Stimulated activated CD8-positive, alpha-beta memory T cell treated with anti-CD3 and anti-CD28 coated beads, Interleukin-4, amount 100 ng/mL, for 4 hours (primary cell): ENCODE measurements at places on chromosomes 11 and 22.

- no peak for DNase-seq
Measured at GRCh38 chr11:124612567-124613246, 1.5 kb downstream of the PANX3 start.

GRCh38 chr22:31253949-31254348, 38.3 kb downstream of the PIK3IP1 start:
- DNase-seq, result no peak

DNA sequence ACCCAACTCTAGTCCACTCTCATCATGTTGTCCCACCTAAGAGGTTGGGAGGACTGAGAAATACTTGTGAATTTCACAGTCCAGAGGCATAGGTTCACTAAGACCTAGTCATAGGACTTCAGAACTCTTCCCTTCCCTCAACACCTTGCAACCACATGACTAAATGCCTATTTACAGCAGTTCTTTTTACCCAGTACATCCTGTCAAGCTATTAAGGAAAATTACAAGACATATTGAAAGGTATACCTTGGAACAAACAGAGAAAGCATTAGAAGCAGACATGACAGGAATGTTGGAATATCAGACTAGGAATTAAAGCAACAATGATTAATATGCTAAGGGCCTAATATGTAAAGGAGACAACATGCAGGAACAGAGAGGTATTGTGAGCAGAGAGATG, 563.8 kb upstream of the LRRC4C start:
- no peak for DNase-seq

DNA sequence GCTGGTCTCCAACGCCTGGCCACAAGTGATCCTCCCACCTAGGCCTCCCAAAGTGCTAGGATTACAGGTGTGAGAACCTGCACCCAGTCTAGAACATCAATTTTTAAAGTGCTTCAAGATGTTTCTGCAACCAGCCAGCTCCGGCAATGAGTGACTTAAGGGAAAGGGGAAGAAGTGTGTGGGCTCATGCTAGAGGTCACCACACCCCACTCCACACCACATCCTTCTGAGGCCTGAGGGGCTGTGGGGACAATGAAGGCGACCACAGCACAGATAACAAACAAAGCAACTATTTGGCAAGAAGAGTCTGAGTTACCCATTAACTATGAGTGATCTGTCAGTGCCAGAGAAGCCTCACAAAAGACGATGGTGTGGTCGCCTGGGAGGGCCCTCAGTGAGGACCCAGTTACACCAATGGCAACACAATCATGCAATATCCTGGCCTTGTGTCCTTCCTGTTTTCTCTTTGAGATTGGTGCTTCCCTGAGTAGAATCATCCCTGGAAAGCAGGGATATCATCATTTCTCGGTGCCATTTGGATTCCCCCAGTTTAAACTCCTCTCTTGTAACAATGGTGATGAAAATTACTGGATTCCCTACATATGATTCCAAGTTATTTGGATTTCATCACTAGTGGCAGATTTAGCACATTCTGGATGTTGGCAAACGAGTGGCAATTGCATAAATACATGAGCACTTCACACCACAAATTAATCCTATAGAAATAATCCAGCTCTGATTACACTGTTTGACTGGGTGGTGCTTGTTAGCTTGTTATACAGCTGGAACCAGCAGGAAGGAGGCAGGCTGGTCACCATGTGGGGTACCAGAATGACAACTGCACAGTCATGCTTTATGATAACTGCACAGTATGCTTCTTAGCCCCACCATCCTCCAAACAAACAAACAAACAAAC, 18.4 kb downstream of the ABTB2 start:
- no peak for DNase-seq

DNA sequence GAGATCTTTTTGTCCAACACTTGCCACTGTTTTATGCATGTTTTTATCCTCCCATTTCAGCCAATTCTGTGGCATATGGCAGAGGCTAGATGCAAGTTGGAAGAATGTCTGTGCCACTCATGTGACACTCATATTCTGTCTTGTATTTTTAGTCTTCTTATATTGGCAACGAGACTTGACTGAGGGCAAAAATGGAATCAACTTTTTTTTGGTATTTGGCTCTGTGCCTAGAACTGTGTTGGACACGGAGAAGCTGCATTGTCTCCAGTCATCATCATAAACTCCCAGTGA, 1.7 kb upstream of the FZD4 start:
- no peak for DNase-seq

DNA sequence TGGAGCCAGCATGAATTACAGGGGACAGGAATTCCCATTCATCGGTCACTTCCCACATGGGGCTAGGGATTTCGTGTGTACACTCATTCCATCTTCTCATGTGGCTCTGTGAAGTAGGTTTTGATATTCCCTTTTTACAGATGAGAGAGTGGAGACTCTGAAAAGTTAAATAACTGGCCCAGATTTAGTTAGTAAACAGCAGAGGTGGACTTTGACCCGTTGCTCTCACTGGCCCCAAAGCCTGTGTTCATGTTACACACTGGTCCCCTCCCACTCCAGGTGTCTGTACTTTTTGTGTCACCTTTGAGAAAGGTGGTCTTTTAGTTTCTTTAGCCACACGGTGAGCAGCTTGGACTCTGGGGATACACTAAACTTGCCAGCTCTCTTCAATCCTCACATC, 108.5 kb downstream of the MICAL2 start:
- no peak for DNase-seq

DNA sequence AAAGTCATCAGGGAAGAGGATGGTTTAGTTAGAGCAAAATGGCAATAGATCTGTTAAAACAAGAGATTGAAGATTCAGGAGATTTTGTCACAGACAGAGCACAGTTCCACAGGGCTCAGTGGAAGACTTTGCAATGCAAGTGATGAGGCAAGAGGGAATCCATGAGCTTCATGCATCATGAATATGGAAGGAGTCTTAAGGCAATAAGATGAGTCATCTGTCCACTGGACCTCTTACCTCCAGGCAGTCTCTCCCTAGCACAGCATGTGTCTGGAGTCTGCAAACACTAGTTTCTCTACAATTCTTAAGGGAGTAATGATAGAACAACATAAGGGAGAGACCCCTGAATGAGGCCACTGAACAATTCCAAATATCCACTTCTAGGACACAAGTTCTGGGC, 245.7 kb downstream of the NXPE2 start:
- DNase-seq, result no peak

GRCh38 chr11:64534391-64534801, 56.6 kb upstream of the SLC22A12 start:
- no peak for DNase-seq

DNA sequence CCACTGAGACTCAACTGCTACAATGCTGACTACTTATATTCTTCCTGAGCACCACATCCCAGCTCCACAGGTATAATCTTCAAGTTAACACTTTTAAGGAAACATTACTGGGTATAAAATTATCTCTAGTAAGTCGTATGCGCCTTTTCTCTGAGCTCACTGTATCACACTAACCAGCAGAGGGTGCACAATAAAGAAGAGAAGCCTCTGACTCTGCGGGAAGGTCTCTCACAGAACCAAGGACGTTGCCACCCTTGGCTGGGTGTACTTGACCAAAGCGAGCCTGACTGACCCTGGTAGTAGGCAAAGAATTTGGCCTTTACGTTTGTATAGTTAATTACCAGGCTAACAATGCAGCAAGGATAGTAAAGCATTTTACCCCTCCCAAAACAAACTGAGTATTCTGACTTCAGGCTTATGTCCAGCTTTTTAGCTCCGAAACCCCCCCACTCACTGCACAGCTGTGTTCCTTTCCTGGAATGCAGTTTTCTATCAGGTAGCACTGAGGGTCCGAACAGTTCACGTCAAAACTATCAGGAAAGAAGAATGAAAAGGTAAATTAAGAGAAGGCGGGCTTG, at the start of gene BTBD18:
TSS of gene BTBD18 (minus strand) at position 144 of the 578 bp plus-strand sequence. CDS start 631 bp downstream, outside the sequence.
- no peak for DNase-seq

- DNase-seq, result no peak
Measured at GRCh38 chr11:65216830-65217229, 35.1 kb downstream of the CAPN1 start.
